ENCODE measurements at places on chromosomes 7 and 10.

DNA sequence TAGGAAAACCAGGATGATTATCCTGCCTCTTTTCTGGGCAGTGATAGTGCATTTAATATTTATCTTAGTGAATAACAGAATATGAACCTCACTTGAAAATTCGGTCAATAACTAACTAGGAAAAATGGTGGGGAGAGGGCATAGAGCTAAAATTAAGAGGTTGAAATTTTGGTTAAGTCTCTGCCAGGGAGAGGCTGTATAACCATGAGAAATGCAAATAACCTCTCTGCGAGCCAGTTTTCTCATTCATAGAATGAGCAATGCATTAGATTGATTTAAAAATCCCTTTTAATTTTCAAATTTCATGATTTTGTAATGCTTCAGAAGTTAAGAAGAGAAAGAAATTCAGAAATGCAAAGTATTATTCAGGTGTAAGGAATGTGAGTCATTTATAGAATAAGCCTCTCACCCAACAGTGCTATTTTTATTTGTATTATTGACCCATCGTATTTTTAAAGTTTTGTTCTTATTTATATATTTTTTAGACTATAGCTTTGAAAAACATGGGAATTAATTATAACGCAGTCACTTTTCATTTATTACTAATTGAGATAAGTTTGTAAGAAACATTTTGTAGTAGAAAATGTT is 104.7 kb downstream of the PHF14 start:
- no peak for DNase-seq

GRCh38 chr7:105402221-105403095 is 13.7 kb upstream of the SRPK2 start:
- no peak for DNase-seq

- no peak for DNase-seq
These were observed 11.0 kb upstream of the PILRB start for GRCh38 chr7:100346921-100347320.

DNA sequence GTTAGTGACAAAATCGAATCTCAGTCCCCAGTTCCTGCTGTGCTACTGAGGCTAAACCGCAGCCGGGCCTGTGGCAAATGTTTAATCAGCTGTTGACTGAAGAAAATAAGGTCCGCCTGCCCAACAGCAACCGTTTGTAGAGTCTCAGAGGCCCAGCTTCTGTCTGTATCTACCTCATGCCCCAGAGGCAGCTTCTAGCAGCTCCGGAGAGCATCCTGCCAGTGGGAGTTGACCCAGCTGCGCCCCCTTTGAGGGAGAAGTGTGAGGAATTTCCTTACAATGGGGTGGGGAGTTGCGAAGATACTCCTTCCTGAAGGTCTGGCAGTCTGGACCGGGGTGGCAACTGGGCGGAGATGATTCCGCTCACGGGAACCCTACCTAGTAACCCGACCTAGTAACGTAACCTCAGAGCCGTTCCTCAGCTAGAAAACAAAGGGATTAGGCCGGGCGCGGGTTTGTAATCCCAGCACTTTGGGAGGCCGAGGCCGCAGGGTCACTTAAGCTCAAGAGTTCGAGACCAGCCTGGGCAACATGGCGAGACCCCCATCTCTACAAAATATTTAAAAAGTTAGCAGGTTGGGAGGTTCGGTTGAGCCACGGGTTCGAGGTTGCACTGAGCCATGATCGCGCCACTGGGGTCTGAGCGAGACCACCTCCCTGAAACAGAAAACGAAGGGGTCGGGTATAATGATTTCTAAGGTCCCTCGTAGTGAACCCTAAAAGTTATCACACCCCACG is 846 bp upstream of the ZNF775 start:
- DNase-seq, result no peak

DNA sequence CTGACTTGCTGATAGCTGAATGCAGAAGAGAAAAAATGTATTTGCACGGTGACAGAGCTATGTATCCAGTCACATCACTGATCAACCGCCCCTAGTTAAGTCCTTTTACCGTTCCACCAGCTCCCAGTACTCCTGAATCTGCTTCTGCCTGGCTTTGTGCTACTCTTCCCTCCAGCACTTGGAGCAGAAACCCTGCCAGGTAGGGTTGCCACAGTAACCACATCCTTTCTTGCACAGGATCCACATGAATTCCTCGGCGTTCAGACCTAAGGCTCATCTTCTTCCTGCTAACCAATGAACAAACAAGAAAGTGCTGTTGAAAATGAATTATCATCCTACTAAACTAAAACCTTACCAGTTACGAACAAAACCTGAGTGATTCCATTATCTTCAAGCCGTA is 52.0 kb upstream of the KCTD7 start:
- no peak for DNase-seq

Data from AG09319 (cell line).